ENCODE measurements at places on chromosomes 16 and 17.
A peak's percentile ranks its signal among the peaks of the same experiment; 100 is the strongest.

- DNase-seq = peak; percentile 54
Observed at GRCh38 chr17:81365601-81366585, 29.4 kb upstream of the BAHCC1 start.

GRCh38 chr16:12484426-12484825, 319.3 kb downstream of the CPPED1 start:
- DNase-seq = no peak

GRCh38 chr16:64051824-64052223, 1070.0 kb downstream of the CDH11 start:
- DNase-seq = no peak

DNA sequence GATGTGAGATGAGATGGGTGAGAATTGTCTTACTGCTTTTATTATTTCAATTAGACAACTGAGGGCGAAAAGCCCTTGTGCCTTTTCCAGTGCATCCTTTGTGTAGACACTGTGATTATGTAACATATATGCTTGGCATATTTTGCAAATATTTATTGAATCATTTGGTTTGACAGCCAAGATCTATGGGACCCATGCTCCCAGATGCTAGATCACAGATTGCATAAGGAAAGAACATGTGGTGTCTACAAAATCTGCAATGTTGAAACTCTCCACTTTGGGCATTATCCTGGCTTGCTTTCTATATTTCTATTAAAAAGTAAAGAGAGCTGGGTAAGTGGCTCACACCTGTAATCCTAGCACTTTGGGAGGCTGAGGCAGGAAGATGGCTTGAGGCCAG, 4.8 kb upstream of the COG1 start:
- DNase-seq = no peak

GRCh38 chr16:4414187-4414917, 2.0 kb downstream of the CORO7 start:
- DNase-seq = peak; percentile 88

All from B cell (primary cell).